ENCODE measurements at places on chromosomes 7 and 10.
A peak's percentile ranks its signal among the peaks of the same experiment; 100 is the strongest.

DNA sequence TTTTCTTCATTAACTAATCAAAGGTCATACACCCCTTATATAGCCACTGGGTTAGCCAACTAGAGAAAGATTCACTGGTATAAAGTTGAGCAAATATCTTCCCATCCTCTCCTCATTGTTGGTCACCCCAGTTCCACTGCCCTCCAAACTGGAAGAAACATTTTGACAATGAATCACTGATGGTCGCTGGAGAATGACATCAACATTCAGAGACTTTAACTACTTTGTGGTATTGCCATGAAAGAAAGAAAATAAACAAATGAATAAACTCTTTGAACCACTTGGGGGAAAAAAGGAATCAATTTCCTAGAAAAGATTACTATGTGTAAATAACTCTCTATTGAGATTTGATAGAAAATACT, 23.4 kb downstream of the HYCC1 start:
- no peak for DNase-seq

DNA sequence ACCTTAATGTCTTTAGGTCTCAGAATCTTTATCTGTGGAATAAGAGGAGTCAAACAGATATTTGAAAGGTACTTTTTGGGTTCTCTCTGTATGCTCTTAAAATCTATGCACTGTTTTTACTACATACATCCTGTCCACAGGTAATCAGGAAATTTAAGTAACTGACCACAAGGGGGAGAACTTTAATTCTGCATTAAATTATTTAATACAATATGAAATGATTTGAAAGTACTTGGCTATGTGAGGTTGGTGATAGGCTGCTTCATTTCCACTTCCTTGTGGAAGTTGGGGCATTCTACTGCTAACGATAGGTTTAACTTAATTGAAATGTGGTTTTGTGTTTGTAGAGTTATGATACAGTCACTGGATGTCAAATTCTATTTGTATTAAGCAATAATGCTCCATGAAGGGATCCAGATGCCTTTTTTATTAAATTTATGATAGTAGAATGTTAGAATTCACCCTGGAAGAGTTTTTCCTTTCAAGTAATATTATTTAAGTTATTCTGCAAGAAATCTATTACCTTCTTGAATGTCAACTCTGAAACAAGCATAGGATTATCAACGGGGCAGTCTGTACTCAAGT, 6.0 kb downstream of the TEX47 start:
- DNase-seq = peak; percentile 1

GRCh38 chr7:100215895-100216294, 3.9 kb upstream of the PVRIG start:
- no peak for DNase-seq

DNA sequence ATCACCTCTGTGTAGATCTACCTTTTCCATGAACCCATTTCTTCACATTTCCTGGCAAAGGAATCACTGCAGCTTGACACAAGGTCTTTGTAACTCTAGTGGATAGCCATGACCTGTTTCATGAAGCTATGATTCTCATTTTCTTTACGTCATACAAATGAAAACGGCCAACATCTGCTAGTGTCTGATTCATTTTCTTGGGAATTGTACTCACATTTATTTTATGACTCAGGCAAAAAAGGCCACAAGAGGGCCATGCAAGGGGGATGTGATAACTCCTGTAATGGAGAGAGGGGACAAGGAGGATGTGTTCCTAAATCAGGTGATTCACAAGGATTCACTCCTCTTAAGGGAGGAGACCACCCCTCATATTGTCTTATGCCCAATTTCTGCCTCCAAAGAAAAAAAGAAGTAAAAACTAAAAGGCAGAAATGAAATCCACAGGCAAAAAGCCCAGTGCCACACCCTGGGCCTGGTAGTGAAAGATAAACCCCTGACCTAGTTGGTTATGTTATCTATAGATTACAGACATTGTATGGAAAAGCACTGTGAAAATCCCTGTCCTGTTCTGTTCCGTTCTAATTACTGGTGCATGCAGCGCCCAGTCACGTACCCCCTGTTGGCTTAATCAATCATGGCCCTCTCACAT, 249.9 kb downstream of the IPMK start:
- no peak for DNase-seq

- no peak for DNase-seq
Measured at GRCh38 chr10:119393421-119393820, 149.1 kb downstream of the RGS10 start.

DNA sequence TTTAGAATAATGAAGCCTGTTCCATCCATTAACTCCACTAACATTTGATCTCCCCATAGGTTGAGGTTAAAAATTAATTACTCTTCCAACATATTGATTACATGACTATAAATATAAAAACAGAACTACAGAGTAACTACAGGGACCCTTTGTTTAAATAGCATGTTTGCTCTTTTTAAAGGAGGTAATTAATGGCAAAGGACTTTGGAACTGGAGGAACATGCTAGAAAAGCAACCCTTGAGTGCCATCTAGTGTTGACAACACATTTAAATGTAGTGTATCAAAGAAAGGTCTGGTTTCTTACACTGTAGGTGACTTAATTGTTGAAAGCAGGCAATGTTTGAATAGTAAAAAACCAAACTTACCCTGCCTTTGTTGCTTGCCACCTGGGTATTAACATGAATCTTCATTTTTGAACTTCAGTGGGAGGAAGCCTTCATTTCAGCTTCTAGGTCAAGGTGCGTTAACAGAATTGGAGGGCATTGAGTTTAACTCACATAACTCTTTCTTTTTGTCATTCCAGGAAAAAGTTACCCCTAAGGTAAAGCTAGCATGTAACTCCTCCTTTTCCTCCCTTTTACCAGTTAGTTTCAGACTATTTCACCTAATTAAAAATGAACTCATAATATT, 52.6 kb upstream of the CAPZA2 start:
- DNase-seq = peak; percentile 23

DNA sequence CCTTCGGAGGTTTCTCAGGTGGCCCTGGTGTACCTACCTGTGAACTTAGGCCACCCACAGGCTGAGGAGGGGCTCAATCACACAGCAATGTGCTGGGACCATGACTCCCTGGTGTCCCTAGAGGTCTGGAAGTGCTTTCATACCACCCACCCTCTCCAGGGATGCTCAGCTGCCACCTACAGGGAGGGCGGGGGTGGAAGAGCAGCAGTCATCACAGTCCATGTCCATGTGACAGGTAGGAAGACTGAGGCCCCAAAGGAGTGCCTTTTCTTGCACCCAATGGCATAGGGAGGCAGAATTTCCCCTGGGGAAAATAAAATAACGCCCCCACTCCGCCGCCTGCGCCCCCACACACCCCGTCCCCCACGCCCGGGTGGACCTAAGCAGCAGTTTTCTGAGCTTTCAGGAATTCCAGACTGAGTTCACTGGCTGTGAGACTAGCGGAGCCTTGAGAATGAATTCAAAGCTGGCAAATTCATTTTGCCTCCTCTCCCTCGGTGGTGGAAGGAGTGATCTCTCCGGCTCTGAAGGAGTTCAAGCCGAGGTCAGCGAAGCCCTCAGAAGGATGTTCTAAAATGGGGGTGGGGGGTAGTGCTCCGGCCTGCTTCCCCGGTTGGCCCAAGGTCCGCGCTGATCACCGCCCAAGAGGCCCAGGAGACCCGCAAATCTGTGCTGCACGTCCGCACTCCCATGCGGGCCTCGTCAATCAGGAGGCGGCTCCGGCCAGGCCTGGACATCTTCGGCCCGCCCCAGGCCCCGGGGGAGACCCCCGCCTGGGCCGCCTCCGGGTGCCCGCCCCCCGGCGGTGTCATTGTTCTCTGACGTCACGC, 2.1 kb upstream of the ZMIZ1 start:
- no peak for DNase-seq

DNA sequence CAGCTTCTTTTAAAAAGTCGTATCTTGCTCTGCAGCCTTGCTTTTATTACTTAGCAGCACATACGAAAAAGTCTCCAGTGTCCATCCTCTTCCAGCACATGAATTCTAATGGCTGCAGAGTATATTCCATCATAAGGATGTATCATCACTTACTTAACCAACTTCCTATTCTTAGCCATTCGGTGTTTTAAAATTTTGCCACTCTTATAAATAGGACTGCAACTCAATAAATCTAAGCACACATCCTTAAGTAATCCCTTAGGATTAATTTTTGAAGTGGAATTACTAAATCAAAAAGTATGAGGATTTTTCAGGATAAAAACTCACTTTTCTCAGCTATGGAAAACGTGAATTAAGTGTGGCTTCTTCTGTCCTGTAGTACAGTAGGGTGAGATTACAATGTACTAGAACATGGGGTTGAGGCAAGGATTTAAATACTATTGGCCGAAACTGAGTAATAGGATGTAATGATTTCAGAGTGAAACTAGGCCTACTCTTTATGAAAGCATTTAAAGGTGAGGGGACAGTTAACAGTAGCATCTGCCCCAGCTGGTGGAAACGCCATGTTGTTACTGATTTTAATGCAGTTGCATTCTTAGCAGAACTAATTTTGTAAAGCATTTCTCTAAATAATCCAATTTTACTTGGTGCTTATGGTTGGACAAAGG, 1035.5 kb downstream of the LRMDA start:
- no peak for DNase-seq

DNA sequence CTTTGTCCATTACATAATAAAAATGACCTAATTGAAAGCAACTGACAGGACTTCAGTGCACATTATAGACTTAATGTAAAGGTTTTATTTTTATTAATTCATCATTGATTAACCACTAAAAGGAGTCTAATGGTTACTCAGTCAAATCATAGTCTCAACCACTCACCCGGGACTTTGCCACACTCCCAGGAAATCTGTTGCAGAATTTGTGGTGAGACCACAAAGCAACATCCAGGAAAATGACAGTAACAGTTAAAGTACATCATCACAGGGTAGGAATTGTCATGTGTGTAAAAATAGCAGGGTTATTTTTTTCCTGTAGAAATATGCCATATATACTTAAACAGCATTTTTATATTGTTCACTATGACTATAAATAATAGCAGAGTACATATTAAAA, 6.3 kb upstream of the HGF start:
- DNase-seq = no peak

DNA sequence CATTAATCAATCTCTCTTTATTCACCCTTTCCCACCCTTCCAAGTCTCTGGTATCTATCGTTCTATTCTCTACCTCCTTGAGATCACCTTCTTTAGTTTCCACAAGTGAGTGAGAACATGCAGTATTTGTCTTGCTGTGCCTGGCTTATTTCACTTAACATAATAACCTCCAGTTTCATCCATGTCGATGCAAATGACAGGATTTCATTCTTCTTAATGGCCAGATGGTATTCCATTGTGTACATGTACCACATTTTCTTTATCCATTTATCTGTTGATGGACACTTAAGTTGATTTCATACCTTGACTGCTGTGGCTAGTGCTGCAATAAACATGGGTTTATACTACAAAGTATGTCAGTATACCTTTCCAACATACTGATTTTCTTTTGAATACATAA, 3.8 kb upstream of the AOAH start:
- DNase-seq = no peak

DNA sequence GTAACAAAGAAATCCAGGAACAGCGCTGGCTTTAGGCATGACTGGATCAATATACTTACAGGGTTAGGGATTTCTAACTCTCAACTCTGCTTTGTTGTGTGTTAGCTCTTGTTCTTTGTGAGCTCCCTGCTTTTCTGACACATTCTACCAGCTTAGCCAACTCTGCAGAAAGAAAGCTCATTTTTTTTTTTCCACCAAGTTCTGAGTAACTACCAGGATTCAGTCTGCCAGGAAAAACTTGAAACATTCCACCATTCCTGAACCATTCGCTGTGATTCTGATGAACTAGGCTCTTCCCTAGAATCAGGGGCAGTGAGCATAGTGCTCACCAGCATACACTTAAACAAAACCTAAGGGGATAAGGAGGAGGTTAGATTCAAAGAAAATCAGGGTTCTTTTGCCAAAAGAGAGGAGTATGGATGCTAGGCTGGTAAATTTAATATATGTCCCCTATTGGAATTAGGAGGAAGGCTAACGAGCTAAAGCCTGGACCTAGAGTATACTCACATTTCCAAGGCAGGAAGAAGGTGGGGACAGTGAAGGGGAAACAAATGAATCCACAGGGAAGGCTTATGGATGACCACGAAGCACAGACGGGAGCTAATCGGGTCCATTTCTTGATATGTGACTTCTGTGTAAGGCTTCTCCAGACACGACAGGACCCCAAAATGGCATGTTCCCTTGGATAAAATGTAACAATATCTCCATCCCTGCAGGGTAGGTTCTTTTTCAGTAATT, 183.4 kb downstream of the PRKG1 start:
- no peak for DNase-seq

DNA sequence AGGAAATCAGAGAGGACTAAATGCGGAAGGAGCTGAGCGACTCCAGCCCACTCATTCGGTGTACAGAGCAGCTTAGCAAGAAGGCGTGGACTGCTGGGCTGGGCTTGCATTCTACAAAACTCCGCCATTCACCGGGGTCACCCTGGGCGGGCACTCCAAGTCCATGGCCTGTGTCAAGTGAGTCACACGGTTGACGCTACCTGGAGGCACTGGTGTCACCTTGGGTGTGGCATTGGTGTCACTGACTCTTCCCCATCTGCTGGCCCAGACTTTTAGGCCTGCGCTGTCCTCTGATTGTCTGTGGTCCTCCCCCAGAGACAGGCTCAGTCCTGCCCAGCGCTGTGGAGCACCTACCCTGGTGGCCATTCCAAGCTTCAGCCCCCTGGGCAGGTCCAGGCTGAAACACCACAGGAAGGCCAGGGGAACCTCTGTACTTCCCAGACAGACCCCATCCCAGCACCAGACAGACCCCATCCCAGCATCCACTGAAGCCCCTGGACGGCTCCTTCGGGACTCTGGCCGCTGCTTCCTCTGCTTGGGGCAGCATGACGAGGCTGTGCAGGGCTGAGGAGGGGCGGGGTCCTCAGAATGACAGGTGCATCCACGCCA, 30.6 kb upstream of the CNPY1 start:
- no peak for DNase-seq

GRCh38 chr7:137980308-137980707, 21.6 kb downstream of the CREB3L2 start:
- DNase-seq = no peak

- no peak for DNase-seq
Measured at GRCh38 chr7:128020159-128020558, 11.1 kb downstream of the LRRC4 start.

DNA sequence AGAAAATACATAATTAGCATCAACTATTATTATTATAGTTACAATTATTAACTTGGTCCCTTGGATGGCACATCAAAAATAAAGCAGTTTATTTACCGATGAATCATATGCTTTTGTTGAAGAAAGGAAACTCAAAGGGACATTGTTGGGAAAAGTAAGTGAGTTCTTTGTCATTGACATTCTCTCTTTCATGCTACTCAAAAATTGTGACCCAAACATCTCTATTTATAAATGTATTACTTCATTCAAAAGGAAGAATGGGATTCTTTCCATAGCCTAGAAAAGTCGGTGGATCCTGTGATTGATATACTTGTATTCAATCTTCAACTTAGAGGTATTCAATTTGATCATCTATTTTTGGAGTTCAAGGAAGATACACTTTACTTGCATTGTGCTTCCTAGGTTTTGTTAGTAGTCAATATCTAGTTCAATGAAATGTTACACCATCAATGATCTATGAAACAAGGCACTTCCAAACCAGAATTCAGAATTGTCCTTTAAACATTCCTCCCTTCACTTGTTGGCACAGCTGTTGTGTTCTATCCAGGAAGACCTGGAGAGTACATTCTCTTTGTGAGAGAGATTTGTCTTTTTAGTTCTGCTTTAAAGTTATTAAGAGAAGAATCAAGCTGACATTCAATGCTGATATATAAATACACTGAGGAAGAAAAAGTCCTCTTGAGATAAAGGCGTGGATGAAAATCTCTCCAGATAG, 235.2 kb downstream of the TMEM26 start:
- DNase-seq = no peak

Measured in CD4-positive, alpha-beta T cell treated with Interleukin-6 at 100 ng/mL for 8 hours (primary cell).